ENCODE measurements at places on chromosomes 6 and 20.

DNA sequence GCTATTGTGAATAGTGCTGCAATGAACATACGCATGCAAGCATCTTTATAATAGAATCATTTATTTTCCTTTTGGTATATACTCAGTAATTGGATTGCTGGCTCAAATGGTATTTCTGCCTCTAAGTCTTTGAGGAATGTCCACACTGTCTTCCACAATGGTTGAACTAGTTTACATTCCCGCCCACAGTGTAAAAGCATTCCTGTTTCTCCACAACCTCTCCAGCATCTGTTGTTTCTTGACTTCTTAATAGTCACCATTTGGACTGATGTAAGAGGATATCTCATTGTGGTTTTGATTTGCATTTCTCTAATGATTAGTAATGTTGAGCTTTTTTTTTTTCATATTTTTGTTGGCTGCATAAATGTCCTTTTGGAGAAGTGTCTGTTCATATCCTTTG is 208.7 kb downstream of the PHF3 start:
- DNase-seq, result no peak

DNA sequence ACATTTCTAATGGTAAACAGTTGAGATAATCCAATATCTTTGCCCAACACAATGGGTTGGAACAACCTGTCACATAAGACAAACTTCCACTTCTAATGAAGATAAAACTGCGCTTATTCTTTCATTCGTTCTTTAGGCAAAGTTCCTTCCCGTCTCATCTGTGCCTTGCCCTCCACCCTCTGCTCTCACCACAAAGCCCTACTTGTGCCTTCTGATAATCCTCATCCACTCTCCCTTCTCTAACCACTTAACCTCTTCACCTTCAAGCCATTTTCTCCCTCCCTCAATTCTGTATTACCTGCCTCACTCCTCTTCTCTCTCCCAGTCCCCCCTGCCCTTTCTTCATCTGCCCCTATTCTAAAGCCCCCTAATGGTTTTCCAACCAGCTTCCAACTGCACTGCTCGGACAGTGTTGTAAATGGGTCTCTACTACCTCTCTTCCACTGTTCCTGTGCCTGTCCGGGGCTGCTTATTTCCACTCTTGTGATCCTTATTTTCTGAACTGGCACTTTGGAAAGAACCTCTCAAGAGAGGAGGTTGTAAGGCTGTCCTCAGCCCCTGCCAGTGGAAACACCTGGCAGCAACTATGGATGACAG is 62.9 kb upstream of the MYB start:
- no peak for DNase-seq

- DNase-seq, result no peak
Observed at GRCh38 chr6:52305948-52306767, 21.6 kb upstream of the MCM3 start.

GRCh38 chr20:2326046-2326445 is 30.2 kb downstream of the TGM3 start:
- no peak for DNase-seq

DNA sequence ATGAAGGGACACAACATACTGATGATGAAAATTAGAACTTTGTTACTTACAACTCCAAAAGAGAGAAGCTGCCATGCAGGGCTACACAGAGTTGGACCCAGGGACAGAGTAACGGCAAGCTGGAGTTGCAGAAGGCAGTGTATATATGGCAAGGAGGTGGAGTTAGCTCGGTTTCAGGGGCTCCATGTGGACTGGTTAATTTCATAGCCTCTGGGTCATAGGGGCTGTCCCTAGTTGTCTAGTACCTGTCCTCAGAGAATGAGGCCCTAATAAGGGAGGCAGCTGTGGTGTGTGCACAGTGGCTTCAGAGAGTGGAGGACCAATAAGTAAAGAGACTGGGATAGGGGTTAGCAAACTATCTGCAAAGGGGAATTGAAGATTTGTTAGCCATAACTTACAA is 7.9 kb upstream of the ZSCAN12 start:
- no peak for DNase-seq

DNA sequence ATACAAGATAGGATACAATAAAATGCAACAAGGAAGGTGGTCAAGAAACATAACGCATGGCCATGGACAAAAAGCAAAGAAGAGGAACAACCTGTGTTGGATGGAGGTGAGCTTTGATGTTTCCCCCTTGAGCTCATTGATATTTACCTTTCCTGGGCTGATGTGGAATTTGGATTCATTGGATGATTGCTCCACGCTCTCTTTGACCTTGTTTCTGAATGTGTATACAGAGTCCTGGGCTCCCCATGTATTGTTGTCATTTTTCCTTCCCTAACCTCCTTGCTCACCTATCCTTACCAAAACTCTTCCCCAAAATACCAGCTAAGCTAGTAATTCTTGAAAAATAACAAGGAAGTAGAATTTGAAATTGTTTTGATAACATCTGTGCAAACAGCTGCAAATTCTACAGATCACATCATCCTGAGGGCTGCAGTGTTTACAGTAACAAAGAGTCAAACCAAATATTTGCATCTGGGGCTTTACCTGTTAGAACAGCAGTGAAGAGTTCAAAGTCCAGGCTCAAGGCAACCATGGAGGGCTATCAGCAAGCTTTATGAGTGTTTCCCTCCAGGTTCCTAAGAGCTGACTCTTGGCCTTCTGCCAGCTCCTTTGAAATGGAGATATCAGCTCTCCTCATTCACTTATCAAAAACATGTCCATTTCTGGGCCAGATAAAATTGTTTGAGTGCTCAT is 214.3 kb upstream of the MARCKS start:
- no peak for DNase-seq

GRCh38 chr6:111681860-111682259 is 76.2 kb upstream of the TRAF3IP2 start:
- DNase-seq, result no peak

DNA sequence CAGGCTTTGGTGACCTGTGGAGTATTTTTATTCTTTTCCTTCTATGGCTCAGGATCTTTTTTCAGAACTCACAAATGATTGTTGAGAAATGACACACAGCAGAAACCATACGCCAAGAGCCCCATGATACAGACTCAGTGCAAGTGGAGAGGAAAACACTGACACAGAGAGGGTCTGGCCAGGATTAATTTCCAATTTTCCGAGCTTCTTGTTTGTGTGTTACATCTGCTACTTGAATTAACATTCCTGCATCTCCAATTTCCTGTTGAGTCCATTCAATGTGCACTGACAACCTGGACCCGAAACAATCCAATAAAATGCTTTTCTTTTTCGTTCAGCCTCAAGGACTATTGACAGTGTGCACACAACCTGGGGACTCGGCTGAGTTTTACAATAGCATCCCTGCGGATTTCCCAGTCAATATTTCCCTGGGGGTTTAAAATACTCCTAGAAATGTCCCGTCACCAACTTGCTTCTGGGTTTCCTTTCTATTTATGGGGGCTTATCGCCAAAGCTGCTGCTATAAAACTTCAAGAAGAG is 4.9 kb upstream of the MLN start:
- no peak for DNase-seq

DNA sequence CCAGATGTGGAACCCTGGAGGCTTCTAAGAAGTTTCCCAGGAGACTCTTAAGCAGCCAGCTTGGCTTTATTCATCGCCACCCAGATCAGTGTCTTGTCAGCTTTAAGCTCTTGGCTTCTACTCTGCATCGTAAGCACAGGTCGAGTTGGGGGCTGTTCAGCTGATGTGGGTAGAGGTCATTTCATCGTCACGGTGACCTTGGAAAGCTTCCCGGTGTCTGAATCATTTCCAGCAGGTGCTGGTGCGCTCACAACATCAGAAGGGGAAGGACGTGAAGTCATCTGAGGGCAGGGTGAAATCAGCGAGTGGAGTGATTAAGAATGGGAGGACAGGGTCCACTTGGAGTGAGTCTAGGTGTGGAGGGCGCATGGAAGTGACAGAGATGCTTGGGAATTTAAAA is 112.6 kb downstream of the SASH1 start:
- DNase-seq, result no peak

- no peak for DNase-seq
Observed at GRCh38 chr20:53150532-53150931, 178.4 kb downstream of the TSHZ2 start.

DNA sequence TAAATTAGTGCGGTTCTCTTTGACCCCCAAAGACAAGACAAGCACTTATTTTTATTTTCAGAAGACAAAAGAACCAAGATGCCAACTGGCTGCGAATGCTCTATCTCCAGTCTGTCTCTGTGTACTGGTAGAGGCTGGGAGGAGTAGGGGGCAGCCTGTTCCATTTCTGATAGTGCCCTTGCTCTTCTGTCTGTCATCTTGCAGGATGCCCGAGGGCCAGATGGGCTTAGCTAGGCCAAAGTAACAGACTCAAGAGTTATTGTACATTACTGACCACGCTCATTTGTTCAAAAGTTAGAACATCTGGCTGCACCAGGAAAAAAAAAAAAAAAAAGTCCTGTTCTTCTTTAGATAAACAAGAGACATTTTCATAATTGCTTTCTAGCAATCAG is 198.1 kb upstream of the UST start:
- no peak for DNase-seq

DNA sequence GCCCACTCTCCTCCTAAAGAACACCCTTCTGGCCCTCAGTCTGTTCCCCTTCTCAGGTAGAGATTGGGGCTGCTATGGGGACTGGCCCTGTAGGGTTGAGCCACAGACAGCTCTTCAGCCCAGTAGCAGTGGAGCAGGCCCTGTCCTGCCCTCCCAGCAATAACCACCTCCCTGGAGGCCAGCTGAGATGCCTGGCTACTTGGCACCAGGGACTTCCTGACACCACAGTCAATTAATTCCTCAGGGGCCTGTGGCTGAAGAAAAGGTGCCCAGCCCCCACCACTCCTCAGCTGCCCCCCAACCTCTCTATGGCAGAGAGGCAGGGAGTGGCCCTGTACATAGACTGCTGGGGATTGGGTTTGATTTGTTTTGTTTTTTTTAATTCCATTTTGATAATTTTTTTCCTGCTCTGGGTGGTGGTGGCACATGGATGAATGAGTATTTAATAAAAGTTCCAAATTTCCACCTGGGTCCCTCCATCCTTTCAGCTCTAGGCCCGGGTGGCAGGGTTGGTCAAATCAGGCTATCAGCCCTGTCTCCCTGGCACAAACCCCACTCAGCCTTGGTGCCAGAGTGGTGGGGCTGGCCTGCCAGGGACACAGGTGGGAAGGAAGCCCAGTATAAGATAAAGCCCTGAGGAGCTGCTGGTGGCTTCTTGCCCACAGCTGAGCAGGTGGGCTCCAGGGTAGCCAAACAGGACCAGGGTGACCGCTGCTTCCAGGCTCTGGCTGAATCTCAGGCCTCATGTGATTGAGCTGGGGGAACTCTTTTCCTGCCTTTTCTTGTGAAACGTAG is 1.9 kb upstream of the DEF6 start:
- no peak for DNase-seq

DNA sequence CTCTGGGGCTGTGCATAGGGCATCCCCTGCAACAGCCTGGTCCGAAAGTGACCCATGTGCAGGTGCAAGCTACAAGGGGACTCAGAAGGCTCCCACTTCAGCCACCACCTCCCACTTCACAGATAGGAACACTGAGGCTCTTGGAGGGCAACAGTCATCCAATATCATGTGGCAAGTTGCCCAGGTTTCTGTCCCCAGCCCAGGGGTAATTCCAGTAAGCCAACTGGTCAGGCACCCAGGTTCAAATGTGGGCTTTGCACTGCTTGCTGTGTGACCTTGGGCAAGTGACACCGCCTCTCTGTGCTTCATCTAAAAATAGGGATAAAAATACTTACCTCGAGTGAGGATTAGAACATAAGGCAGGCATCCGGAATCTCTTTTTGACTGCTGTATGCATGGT is 62.0 kb upstream of the SIRPA start:
- DNase-seq, result no peak

DNA sequence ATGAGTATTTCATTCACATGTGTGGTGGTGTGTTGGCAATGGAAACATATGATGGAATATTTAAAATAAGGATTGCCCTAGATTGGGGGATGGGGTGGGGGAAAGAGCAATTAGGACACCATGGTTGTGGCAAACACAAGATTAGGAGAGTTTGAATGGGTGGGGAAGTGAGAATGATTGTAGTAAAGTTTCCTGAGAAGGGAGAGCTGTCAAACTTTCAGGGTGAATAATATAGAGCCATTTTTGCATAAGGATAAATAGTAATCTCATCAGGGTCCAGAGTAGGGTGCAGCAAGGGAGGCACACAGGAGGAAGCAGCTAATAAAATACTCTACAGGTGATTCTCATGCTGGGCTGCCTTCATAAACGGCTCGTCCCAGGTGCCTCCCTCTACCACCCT is 294.9 kb upstream of the MARCKS start:
- no peak for DNase-seq

- DNase-seq, result no peak
Observed at GRCh38 chr20:58140787-58141425, 87.5 kb downstream of the ANKRD60 start.

DNA sequence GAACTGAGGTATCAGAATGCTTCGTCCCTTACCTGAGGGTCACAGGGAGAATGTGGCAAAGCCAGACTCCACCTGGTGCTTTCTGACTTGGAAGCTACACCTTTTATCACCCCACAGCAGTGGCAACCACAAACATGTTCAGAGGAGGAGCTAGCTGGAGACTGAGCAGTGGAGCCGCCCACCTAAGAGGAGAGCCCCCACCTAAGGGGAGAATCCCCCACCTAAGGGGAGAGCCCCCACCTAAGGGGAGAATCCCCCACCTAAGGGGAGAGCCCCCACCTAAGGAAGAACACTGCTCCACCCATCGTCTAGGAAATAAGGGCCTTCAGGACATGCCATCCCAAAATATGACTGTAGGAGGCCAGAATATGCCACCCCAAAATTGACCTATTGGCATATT is 4.0 kb downstream of the SLC52A3 start:
- no peak for DNase-seq

DNA sequence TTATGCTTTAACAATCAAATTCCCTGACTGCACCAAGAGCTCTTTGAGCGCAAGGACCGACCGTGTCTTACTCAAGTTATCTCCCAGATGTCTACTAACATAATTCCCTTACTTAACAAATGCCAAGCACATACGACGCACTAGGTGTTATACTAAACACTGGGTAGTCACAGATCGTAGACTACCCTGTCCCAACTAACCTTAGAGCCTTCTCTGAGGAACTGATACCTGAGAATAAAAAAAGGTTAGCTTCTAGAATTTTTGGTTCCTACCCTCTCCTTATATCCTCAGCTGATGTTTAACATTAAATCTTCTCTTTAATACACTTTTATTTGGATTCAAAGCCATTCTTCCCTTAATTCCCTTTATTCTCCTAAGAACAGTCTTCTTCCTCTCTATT is 38.5 kb downstream of the EPB41L2 start:
- no peak for DNase-seq

GRCh38 chr6:122048570-122048969 is 350.9 kb upstream of the HSF2 start:
- no peak for DNase-seq

DNA sequence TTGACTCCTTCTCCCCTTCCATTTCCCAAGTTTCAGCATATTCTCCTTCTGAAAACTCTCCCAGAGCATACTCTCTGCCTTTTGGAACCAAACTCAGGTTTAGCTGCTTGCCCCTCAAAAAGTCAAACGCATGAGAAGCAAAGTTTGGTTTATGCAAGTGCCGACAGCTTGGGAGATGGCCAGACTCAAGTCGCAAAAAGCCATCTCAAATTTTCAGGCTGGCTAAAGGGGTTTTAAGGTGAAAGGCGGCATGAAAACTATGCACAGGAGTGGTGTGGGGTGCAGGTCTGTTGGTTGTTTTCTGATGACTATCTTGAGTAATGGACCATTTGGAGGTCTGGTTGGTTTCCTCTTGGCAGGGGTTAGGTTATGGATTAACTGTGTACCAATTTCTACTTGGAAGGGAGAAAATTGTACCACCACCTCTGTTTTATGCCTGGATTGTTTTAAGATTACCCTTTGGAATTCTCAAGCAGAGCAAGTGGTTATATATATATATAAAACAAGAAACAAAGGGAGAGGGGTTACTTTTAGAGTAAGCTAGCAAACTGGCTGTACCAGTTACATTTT is 52.4 kb upstream of the SCGN start:
- no peak for DNase-seq

- DNase-seq, result no peak
Observed at GRCh38 chr6:117555882-117556498, 46.3 kb downstream of the GOPC start.
